ENCODE measurements at places on chromosomes 3 and 15.

GRCh38 chr3:120218981-120219380, 66.0 kb downstream of the GPR156 start:
- DNase-seq, result no peak

- no peak for DNase-seq
These were observed 1.7 kb downstream of the NR2E3 start for GRCh38 chr15:71811752-71812735.

- no peak for DNase-seq
These were observed 35.1 kb upstream of the CCDC80 start for GRCh38 chr3:112675943-112676535.

DNA sequence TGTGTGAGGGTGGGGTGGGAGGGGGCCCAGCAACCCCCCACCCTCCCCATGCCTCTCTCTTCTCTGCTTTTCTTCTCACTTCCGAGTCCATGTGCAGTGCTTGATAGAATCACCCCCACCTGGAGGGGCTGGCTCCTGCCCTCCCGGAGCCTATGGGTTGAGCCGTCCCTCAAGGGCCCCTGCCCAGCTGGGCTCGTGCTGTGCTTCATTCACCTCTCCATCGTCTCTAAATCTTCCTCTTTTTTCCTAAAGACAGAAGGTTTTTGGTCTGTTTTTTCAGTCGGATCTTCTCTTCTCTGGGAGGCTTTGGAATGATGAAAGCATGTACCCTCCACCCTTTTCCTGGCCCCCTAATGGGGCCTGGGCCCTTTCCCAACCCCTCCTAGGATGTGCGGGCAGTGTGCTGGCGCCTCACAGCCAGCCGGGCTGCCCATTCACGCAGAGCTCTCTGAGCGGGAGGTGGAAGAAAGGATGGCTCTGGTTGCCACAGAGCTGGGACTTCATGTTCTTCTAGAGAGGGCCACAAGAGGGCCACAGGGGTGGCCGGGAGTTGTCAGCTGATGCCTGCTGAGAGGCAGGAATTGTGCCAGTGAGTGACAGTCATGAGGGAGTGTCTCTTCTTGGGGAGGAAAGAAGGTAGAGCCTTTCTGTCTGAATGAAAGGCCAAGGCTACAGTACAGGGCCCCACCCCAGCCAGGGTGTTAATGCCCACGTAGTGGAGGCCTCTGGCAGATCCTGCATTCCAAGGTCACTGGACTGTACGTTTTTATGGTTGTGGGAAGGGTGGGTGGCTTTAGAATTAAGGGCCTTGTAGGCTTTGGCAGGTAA, 8.1 kb downstream of the FAM131A start:
- DNase-seq, result no peak

DNA sequence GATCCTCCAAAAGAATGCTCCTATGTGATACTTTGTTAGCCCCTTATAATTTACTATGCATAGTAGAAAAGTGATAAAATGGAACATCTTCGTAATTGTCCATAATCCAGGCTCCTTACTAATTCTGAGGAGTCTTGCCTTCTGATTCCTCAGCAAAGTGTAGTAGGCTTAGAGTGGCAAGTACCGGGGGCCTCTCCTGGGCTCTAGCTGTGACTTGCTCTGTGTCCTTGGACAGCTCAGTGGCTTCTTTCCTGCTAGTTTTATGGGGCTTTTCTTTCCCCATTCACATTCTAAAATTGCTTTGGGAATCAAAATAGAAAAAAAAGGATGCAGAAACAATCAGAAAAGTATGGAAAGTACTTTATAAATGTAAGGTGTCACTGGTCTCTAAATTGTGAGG, 211.0 kb downstream of the RORA start:
- DNase-seq, result no peak

DNA sequence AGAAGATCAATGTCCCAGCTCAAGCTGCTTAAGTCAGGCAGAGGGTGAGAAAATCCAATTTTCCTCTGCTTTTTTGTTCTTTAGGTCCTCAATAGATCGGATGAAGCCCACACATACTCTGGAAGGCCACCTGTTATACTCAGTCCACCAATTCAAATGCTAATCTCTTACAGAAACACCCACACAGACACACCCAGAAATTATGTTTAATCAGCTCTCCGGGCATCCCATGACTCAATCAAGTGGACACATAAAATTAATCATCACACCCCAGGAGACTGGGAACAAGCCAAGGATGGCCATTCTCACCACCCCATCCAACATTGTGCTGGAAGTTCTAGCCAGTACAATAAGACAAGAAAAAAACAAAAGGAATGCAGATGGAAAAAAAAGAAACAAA, 67.8 kb upstream of the SLC24A5 start:
- DNase-seq, result no peak

- no peak for DNase-seq
These were observed 2.1 kb downstream of the ATP2B2 start for GRCh38 chr3:10503217-10503796.

- DNase-seq, result no peak
These were observed 337.5 kb upstream of the LMCD1 start for GRCh38 chr3:8164145-8164544.

GRCh38 chr3:172914854-172915253, 164.3 kb downstream of the ECT2 start:
- DNase-seq, result no peak

DNA sequence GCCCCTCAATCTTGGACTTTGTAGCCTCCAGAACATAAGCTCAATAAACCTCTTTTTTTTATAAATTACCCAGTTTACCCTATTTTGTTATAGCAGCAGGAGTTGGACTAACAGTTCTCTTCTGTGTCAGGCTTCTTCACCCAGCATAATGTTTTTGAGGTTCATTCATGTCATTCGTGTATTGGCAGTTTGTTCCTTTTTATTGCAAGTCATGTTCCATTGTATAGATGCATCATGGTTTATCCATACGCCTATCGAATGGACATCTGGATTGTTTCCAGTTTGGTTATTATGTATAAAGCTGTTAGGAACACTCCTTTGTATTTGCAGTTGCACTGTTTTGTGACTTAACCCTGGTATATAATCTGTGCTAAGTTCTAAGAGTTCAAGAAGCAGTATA, 39.8 kb downstream of the NR1D2 start:
- DNase-seq, result no peak

- DNase-seq, result no peak
These were observed 76.0 kb upstream of the PRR20G start for GRCh38 chr3:127363891-127364290.

DNA sequence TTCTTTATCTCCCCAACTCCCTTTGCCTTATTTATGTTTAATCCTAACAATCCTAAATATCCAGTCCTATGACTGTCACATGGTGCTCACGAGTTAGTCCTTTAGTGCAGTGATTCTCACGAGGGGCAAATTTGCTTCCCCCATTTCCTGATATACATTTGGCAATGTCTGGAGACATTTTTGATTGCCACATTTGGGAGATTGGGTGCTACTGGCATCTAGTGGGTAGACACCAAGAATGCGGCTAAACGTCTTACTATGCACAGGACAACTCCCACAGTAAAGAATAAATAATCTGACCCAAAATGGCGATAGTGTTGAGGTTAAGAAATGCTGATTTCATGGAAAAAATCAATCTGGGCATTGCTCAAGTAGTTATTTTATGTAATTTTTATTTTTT, 466.5 kb downstream of the ROBO2 start:
- DNase-seq, result no peak

GRCh38 chr15:82847703-82848102, 38.3 kb downstream of the WHAMM start:
- DNase-seq, result no peak

DNA sequence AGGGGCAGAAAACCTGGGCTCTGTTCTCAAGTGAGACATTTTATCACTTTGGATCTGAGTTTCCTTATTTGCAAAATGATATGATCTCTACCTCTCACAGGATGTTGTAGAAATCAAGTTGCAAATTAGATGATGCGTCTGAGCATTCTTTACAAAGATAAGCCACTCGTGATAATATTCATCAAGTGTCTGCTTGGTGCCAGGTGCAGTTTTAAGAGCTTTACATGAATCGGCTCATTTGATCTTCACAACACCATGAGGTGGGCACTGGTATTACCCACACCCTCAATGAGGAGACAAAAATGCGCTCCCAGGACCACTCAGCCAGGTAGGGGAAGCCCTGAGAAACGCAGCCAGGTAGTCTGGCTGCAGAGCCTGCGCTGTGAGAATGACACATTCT, 59.1 kb upstream of the CA12 start:
- no peak for DNase-seq

DNA sequence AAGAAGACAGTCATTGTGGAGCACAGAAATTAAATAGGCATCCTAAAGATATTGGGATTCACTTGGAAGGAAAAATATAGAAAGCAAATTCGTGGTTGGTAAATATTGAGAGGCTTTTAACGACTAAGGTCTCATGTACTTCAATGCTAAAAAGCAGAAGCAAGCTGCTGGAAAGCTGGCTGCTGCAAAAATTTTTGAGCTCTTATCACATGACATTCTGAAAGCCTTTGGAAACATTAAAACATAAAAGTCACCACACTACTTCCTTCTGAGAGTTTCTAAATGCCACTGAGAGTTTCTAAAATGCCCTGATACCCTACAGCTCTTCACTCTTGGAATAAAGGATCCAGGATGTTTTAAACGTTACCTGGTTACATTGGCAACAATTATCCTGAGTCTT, 39.0 kb upstream of the CBLB start:
- no peak for DNase-seq

DNA sequence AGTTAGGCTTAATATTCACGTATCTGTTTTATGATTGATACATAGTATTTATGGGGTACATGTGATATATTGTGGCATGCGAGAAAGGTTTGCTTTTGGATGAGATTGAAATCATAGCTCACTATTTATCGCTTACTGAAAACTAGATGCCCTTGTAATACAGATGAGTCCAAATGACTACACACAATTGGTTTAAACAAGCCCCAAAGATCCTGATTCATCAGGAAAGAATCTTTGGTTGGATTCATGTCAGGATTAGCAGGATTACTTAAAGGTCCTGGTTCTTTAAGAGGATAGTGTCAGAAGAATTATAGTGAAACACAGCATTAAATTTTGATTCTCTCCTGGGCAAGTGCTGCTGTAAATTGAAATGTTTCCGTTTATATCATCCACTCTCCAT, 18.6 kb upstream of the AADAC start:
- no peak for DNase-seq

DNA sequence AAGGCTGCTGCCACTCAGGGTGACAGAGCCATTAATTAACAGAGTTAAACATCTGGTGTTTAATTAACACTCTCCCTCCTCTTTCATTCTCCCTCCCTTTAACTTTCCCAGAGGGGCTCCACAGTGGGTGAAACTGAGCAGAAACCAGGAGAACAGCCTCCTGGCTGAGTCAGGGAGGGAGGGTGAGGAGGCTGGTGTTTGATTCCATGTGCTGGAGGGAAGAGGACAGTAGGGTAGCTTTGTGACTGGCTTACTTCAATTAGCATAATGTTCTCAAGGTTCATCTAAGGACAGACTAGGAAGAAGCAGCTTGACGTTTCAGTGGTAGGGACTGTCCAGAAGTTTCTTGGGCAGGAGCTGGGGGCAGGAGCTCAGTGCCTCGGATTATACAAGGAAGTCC, 62.8 kb downstream of the SEMA5B start:
- no peak for DNase-seq

GRCh38 chr15:29819979-29820378, 2.3 kb downstream of the TJP1 start:
- no peak for DNase-seq

DNA sequence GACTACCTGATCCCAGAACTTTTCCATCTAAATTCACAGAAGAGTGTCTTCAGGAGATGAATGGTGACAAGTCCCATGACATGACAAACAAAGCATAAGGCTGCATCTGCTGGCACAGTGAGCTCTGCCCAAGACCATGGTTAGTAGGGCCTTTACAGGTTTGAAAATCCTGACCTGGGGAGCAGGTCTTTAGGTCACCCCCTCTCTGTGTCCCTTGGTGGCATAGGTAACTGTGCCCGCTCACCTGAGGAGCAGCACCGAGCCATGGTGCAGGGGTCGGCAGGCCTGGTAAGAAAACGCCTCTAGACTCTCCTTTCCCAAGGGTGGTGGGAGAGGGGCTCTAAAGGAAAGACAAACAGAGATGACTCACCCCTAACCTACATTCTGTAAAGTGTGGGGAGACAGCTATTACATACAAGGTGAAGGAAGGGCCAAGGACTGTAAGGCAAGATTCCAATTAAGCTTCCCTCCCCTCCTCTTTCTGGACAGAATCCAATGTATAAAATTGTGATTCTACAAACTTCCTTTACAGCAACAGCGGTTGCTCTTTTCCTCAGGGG, 74.0 kb downstream of the SATB1 start:
- DNase-seq, result no peak

DNA sequence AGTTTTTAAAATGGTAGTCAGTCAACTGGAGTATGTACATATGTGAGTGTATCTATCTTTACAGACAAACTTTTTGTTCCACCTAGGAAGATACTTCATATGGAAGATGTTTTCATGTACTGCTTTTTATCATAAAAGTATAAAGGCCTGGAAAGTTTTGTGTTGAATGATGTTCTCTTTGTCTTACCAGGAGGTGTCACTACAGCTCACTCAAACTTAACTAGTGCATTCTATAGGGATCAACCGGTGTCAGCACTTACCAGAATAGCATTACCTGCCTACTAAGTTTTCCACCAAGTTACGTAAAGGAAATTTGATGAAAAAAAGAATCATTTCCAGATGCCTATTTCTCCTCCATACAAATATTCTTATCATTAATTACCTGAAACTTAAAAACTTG, 522.6 kb upstream of the SEMA6D start:
- no peak for DNase-seq

- no peak for DNase-seq
These were observed 436.9 kb upstream of the C2CD4B start for GRCh38 chr15:62601777-62602545.

DNA sequence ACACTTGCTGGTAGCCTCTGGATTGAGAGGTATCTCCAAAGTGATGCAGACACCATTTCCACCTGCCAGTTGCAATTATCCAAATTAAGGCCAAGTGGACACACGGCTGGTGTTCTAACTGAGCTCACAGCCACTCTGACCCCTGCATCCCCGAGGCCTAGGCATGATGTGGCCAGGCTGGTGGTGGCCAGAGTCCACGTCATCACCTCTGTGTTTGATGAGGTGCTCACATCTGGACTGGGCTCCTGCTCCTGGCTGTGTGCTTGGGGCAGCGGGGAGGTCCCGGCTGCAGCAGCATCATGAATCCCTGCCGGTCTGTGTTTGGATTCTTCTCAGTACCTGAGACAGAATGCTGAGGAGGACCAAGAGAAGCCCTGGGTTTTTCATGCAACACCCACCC, 4.9 kb downstream of the OXTR start:
- DNase-seq, result no peak

- DNase-seq, result no peak
These were observed 439 bp downstream of the CTXND1 start for GRCh38 chr15:80251428-80252120.

- no peak for DNase-seq
These were observed 26.4 kb downstream of the ASB7 start for GRCh38 chr15:100628746-100629145.

DNA sequence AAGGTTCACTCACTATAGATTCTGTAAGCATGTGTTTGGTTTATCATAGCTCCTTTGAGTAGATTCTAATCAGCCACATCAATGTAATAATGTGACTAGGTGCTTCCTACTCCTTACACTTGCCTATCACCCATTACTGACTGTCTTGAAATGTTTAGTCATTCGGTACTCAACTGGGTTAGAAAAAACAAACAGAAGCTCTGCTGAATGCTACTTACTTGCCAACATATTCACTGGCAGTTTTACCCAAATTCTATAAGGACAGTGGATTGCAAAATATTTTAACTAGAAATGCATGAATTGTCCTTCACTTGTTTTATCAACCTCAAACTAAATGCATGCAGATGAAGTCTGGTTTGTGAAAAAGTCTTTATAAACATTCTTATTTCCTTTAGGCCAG, 352.1 kb upstream of the ALCAM start:
- no peak for DNase-seq

All from stimulated activated CD8-positive, alpha-beta memory T cell treated with anti-CD3 and anti-CD28 coated beads, Interleukin-2, amount 100 ng/mL, for 48 hours (primary cell).